ENCODE measurements at places on chromosomes 1 and 21.

- DNase-seq = no peak
Measured at GRCh38 chr1:244751271-244751895, 84.1 kb upstream of the COX20 start.

DNA sequence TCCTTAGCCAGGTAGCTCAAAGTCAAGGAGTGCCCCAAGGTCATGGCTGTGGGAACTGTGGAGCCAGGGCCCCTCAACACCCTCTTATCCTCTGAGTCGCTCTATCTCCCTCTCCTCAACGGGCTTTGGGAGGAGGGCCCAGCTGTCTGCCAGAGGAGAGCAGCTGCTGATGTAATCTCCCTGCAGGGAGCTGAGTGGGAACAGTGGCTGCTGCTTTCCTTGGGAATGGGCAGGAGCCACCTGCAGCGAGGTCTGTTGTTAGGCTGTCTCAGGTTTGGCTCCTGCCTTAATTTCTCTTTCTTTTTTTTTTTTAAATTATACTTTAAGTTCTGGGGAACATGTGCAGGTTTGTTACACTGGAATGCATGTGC lies 58.8 kb upstream of the MAP1LC3C start:
- DNase-seq = no peak

DNA sequence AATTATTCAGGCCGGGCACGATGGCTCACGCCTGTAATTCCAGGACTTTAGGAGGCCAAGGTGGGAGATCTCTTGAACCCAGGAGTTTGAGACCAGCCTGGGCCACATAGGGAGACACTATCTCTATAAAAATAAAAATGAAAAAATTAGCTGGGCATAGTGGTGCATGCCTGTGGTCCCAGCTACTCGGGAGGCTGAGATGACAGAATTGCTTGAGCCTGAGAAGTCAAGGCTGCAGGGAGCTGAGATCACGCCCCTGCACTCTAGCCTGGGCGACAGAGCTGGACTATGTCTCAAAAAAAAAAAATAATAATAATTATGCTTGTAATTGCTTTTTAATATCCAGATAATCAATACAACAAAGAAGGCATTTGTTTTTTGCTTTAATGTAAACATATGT lies 91.3 kb downstream of the RIPK4 start:
- no peak for DNase-seq

DNA sequence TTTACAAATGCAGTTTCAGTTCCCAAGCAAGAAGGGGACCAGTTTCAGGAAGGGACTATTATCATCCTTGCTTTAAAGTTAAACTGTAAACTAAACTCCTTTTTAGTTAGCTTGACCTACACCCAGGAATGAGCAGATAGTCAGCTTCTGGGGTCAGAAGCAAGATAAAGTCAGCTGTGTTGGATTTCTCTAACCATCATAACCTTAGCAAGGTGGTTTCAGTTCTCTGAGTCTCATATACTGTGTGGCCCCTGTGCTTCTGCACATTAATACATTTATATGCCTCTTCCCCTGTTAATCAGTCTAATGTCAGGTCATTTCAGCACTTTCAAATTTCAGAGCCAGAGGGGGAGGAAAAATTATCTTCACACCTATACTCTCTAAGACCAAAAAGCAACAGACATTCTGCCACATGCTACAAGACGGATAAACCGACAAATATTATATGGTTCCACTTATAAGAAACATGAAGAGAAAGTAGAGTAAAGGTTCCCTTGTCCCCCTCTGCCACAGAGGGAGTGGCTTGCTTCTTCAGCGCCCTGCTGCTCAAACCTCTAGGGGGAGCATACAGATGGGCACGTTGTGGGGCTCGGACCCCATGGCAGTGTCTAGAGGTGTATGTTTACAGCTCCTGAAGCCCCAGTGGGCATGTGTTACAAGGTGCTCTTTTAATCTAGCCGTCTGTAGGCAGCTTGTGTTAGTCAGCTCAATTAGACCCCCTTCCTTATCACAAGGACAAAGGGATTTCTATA lies 89.1 kb downstream of the SMYD3 start:
- DNase-seq = no peak

DNA sequence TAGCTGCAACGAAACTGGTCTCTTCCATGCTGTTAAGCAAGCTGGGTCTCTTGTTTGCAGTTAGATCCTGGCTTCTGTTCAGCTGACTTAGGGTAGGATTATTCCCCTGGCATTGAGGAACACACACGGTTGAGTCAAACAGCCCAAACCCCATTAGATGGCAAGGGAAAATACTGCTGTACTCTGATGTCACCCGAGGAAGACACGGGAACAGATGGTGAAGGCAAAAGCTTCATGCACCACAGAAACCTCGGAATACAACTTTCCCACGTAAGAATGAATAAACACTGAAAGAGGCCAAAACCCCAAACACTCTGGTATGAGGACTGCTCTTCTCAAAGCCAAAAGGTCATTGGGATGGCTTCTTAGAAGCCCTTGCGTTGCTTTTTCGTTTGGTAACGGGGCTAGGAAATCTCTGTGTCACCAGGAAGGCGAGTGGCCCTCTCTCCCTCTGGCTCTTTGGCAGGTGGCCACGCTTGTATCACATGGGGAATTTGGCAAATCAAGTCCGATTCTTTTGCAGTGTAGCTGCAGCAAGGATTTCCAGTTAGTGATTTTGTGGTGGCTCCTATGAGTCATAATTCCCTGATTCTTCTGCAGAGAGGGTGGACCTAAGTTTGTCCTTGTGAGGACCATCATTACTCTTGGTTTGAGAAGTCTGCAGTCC lies 16.7 kb upstream of the LYST start:
- no peak for DNase-seq

GRCh38 chr21:18831942-18832676 lies 428.5 kb upstream of the TMPRSS15 start:
- DNase-seq = no peak

DNA sequence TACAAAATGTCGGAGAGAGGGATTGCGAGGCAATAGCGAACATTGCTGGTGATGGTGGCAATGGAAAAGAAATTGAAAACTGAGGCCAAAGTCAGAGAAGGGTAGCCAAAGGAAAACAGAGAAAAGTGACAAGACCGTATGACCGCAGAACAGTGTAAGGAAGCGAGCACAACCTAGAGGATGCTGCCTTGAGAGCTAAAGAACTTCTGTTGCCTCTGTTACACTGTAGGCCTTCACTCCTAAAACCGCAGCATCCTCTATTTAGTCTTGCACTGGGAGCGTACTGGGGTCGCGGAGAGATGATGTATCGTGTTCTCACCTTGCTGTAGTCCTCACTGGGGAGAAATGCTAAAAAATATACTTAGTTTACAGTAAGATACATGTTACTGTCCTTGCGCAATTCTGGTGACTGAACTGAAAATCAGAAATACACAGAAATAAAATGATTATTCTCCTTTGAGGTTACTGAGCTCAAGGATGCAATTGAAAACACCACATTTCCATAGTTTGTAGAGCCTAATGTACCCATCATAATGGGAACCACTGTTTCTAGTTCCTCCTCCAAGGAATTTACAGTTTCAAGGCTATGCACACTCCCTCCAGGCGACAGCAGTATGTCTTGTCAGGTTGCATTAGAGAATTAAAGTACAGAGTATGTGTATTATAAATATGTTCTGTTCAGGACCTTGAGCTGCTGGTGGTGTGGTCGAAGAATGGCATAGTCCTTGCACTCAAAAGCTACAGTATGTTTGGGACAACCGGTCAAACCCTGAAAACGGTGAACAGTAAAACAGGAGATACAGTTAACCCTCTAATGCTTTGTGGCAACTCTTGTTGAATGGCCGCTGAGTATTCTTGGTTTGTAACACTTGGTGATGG lies 1.3 kb downstream of the NEK7 start:
- peak; percentile 43 for DNase-seq

DNA sequence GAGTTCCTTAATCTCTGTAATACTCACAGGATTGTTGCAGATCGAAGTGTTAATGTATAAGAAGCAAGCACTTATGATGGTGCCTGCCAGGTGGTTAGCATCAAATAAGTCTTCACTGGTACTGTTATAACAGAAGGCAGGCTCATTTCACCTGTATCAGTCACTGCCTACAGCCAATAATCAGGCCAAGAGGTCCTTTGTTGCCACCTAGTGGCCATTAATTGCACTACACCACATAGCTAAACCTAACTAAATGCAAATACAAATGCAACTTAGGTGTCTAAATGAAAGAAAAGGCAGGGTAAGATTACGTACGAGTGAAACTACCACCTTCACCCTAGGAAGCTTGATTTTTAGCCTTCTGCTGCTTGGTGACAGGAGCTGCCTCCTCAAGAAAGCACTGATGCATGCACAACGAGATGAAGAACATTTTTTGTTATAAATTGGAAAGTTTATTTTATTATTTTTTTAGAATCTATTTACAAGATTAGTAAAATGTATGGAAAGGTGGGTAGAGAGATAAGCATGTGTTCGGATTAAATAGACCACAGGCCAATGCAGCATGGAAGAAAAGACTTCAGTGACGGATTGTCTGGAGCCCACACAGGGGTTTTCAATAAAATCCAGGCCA lies 334.8 kb upstream of the CAMK1G start:
- peak; percentile 7 for DNase-seq

DNA sequence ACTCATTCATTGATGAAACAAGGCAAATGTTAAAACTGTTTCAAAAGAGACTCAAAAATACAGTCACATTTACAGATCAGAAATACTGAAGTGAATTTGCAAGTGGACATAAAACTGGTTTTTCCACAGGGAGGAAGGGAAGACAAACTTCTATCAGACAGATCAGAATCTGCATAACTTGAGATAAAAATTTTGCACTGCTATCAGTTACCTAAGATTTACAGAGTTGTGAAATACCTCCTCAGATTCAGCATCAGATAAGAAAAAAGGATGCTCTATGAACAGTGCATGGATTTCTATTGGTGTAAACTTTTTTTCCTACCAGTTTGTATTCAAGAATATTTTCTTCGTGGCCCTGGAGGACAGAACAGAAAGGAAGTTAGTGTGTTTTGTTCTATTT lies 575.4 kb downstream of the RWDD3 start:
- DNase-seq = no peak

- peak; percentile 9 for DNase-seq
Measured at GRCh38 chr1:93904228-93904627, 5.0 kb downstream of the GCLM start.

- no peak for DNase-seq
Measured at GRCh38 chr1:233631810-233632405, 18.0 kb downstream of the KCNK1 start.

- DNase-seq = no peak
Measured at GRCh38 chr1:156750191-156750672, 1.2 kb downstream of the HDGF start.

GRCh38 chr1:199751962-199752687 lies 275.4 kb upstream of the NR5A2 start:
- DNase-seq = no peak

Data from central memory CD4-positive, alpha-beta T cell (primary cell).